ENCODE measurements at places on chromosomes 7 and 10.

GRCh38 chr10:49139028-49139845 is 5.4 kb upstream of the FAM170B start:
- no peak for DNase-seq

- DNase-seq = no peak
These were observed 255.4 kb downstream of the ELMO1 start for GRCh38 chr7:37193087-37193774.

- no peak for DNase-seq
These were observed 37.4 kb upstream of the LBX1 start for GRCh38 chr10:101266381-101267289.

DNA sequence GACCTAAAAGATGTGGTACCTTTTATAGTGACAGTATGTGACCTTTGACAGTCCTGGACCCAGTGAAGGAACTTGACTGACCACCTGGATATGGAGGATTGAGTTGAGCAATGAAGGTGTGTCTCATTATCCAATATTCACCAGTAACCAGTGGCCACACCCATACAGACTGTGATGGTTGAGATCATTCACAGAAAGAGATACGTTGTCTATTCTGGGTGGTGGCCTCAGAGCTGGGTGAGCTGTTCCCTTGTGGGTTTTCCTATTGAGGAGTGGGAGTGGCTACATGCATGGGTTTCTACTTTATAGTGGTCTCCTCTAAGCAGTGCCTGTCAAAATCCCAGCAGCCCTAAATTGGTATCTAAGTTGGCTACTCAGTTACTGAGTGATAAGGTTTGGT is 507.4 kb downstream of the SORCS3 start:
- DNase-seq = no peak

GRCh38 chr10:77584938-77585337 is 52.7 kb downstream of the KCNMA1 start:
- no peak for DNase-seq

DNA sequence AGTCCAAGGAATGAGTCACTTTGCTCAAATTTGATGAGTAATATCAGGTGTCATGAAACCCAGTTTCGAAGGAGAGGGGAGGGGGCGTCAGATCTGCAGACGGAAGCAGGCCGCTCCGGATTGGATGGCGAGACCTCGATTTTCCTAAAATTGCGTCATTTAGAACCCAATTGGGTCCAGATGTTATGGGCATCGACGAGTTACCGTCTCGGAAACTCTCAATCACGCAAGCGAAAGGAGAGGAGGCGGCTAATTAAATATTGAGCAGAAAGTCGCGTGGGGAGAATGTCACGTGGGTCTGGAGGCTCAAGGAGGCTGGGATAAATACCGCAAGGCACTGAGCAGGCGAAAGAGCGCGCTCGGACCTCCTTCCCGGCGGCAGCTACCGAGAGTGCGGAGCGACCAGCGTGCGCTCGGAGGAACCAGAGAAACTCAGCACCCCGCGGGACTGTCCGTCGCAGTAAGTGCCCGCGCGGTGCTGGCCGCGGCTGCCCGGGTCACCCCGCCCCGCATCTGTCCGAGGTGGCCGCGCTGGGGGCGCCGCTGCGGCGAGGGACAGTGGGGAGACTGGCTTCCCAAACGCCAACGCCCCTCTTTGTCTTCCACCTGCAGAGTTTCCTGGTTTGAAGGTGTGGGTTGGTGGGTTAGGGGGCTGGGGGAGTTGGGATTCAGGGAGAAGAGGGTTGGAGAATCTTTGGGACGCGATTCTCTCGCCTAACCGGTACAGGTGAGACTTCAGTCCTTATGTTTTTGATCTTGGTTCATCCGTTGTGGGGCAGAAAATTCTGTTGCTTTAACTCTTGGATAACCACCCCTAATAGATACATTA is at the start of gene TAC1:
Gene TAC1 (plus strand): TSS at position 351 of the 829 bp plus-strand sequence. CDS start 527 bp downstream, outside the sequence.
- DNase-seq = no peak

DNA sequence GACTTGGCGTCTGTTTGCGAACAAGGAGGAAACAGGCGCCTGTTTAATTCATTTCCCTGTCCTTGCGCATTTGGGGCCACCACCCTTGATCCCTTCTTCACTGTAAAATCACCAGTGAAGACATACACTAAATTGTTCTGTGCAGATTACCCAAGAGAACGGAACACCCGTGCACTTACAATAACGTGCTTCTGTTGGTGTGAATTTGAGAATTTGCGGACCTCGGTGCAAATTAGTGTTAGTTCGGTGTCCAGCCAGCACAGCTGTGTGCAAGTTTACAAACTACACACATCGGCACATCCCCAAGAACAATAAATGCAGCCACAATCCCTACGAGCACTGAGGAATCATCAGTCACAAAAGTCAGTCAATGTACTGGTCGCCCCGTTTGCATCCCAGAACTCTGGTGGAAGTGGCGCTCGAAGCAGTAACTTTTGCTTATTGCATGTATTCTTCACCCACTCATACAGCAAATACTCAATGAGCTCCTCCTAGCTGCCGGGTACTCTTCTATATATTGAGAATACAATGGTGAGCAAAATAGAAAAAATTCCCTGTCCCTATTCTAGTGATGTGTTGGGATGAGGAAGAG is 786 bp upstream of the CNOT4 start:
- DNase-seq = no peak

- no peak for DNase-seq
These were observed 24.7 kb upstream of the MACC1 start for GRCh38 chr7:20241911-20242261.

GRCh38 chr10:118076705-118077104 is 30.0 kb upstream of the RAB11FIP2 start:
- no peak for DNase-seq

DNA sequence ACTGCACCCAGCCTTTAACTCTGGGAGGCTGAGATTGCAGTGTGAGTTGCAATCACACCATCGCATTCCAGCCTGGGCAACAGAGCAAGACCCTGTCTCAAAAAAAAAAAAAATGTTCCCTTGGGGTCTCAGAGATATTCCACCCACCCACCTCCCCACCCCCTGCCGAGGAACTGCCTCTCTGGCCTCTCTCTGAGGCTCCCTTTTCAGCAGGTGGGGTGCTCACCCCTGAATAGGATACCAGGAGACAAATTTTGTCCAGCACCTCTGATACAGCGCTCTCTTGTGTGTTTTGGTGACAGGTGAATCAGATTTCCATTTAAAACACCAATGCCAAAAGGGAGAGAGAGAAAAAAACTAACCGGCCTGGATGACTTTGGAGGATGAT is 92.6 kb upstream of the KIF5B start:
- DNase-seq = no peak

GRCh38 chr10:31128536-31128935 is 96.9 kb upstream of the ZNF438 start:
- no peak for DNase-seq

DNA sequence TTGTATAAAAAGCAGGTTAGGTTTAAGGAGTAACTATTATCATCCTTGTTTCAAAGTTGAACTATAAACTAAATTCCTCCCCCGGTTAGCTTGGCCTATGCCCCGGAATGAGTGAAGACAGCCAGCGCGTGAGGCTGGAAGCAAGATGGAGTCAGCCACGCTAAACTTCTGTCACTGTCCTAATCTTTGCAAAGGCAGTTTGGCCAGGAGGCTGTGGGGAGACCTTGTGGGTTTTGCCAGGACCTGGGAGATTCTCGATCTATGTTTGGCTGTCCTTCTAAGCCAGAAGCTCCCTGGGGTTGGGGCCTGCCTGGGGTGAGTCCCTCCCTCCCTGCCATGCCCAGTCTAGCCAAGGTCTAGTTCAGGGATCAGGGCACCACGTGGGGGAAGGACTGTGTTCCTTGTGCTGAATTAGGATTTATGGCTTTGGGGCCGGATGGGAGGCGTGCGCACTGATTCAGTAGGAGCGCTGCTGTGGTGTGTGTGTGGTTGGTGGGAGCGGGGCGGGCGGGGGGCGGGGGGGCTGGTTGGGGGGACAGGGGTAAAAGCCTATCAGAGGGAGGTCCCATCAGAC is 871 bp upstream of the GTF2IRD1 start:
- no peak for DNase-seq

GRCh38 chr7:157568770-157569584 is 232.2 kb downstream of the DNAJB6 start:
- DNase-seq = peak; percentile 18

DNA sequence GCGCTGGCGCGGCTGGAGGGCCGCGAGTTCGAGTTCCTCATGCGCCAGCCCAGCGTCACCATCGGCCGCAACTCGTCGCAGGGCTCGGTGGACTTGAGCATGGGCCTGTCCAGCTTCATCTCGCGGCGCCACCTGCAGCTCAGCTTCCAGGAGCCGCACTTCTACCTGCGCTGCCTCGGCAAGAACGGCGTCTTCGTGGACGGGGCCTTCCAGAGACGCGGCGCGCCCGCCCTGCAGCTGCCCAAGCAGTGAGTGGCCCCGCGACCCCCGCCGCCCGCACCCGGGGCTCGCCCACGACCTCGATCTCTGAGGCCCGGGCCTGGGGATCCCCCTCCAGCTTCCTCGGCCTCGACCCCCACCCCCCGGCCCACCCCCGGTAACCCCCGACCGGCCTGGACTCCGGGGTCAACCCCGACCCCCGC is 537 bp downstream of the FOXK1 start:
- peak; percentile 39 for DNase-seq

- no peak for DNase-seq
These were observed 8.8 kb upstream of the ZCCHC24 start for GRCh38 chr10:79454259-79454658.

DNA sequence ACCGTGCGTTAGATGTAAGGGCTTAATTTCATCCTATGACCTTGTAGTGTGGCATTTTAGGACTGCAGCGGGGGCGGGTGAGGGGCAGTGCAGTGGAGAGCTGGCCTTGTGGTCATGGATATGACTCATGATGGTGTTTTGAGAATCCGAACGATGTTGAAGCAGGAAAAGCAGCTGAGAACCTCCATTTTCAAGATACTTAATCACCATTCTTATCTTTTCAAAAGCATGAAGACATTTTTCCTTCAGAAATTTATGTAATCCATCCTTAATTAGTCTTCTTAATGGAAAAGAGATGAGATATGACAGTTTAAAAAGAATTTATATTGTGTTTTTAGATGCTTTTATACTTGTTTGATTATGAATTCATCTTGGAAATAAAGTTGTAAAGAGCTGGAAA is 9.6 kb downstream of the ATP5F1C start:
- no peak for DNase-seq

- no peak for DNase-seq
These were observed 69.3 kb downstream of the ADRA2A start for GRCh38 chr10:111146025-111146640.

- no peak for DNase-seq
These were observed 26.8 kb downstream of the PILRA start for GRCh38 chr7:100400041-100400440.

DNA sequence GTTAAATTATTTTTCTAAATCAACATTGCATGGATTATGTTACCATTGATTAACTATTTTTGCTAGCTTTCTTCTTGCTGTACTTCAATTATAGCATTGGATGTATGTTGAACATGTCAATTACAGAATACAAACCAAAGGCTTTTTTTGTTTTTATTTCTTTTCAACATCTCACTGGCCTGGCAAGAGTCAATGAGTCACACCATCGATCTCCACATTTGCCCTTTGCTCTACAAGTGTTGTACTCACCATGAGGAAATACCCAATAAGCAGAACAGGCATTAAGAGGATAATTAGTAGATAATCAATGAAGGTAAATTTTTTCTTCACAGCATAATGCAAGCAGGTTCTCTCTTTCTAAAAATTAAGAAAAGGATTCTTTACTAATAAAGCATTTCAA is 23.3 kb downstream of the ANKRD22 start:
- no peak for DNase-seq

GRCh38 chr10:123673198-123673597 is 7.0 kb downstream of the GPR26 start:
- no peak for DNase-seq

DNA sequence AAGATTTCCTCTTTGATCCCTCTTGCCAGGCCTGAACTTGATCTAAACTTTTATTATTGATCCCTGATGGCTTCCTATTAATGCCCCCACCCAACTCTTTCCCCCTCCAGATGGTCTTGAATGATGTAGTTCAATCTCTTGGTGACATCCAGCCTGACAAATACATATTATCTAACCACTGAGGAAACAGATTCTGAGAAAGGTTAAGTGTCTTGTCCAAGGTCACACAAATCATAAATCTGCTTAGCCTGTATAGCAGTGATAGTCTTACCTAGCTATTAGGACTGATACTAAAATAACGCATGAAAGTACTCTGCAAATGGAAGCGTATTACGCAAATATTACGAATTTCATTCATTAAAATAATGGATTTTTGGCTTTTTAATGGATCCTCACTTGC is 22.7 kb downstream of the STEAP1B start:
- DNase-seq = no peak

GRCh38 chr7:24576171-24577025 is 3.1 kb downstream of the PALS2 start:
- no peak for DNase-seq

DNA sequence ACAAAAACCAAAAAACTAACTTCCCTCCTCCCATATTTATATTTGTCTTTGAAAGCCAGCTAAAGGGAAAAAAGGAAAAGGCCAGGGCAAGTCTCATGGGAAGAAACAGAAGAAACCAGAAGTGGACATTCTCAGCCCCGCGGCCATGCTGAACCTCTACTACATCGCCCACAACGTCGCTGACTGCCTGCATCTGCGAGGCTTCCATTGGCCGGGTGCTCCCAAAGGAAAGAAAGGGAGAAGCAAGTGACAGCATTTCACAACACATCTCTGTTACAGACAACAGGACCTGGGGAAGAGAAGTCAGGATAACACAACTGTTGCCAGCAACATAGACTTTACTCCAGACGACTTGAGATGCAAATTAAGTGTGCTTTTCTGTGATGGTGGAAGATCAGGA is 9.9 kb downstream of the SMKR1 start:
- DNase-seq = no peak

- no peak for DNase-seq
These were observed 60.4 kb downstream of the FOXI2 start for GRCh38 chr10:127797339-127797738.

- no peak for DNase-seq
These were observed 103.2 kb upstream of the CTBP2 start for GRCh38 chr10:125263551-125263950.

GRCh38 chr10:89296220-89296648 is 5.6 kb upstream of the IFIT2 start:
- no peak for DNase-seq

GRCh38 chr7:131486346-131486745 is 70.1 kb downstream of the PODXL start:
- no peak for DNase-seq

DNA sequence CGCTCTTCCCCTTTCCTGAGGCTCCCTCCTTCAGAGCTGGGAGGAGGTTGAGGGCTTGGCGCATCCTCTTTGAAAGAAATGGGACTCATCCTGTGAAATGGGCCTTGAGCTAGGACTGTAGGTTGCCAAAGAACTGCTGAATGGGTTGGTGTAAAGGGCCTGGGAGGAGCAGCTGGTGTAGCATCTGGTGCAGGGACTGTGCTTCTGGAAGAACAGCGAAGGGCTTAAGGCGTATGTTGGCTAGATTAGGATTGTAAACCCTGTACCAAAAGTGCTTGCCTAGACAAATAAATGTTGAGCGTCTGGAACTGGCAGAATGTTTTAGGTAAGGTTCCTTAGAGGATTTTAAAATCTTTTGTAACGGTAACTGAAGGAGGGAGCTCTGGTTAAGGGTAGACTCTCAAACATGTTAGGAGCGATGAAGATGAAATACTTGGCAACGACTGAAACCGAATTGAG is 563 bp downstream of the STAM start:
- no peak for DNase-seq

Data from stimulated activated CD8-positive, alpha-beta memory T cell treated with anti-CD3 and anti-CD28 coated beads, Interleukin-2, amount 100 ng/mL, for 48 hours (primary cell).